Dermis microvascular lymphatic vessel endothelial cell (primary cell): ENCODE measurements at places on chromosomes 12 and 14. TPM values are rescaled to one million over a fixed set of nuclear protein-coding genes. Genes with fewer than 3 reads are reported as not detected.
A peak's percentile ranks its signal among the peaks of the same experiment; 100 is the strongest.

Gene FAM216A
- 7.6 and 9.9 TPM in 2 replicates for total RNA-seq

Gene ARHGEF25
- total RNA-seq = 0.77 and 1.6 TPM in 2 replicates

Gene KICS2
- 3.2 and 3.7 TPM in 2 replicates for total RNA-seq

Gene IL26
- not detected in 2 replicates for total RNA-seq

Gene LTBP2
- total RNA-seq = 15.7 and 22.7 TPM in 2 replicates

Gene CPNE6
- total RNA-seq = not detected in 2 replicates

Gene ESR2
- total RNA-seq = under 0.01 and 0.39 TPM in 2 replicates

Gene TCL1A
- total RNA-seq = not detected in 2 replicates

Gene PDE3A
- total RNA-seq = 0.39 and 0.51 TPM in 2 replicates

Gene GALNT9
- total RNA-seq = under 0.01 TPM in 1 of 2 replicates, not detected in the other

- DNase-seq = no peak
Measured at GRCh38 chr12:42283739-42284138, 42.2 kb downstream of the ZCRB1 start.

GRCh38 chr12:119157978-119158377, 20.8 kb upstream of the HSPB8 start:
- DNase-seq = no peak

DNA sequence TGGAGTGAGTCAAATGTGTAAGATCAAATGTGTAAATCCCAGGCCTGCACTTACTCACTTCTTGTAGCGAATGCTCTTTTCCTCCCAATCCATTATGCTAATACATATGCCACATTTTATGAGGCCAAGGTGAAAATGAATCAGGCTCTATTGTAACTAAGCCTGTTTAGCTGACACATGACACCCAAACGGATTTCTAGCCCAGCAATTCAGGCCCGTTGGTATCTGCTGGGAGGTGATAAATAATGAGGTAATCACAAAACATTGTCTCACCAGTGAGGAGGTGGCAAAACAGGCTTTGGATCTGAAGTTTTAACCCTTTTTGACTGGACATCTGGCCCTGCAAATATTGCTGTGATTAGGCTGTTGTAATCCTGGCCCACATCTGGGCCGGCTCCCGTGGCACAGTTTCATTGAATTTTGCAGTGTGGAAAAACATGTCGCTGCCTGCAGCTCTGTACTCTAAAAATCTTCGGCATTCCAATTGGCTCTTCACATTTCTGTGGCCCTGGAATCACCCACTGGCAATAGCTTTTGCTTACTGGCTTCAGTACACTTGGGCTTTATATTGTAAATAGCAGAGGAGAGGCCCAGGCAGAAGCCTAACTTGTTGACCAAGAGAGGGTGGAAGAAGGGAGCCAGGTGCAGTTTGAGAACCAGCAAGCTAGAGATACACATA, 106.1 kb downstream of the PAX9 start:
- no peak for DNase-seq

DNA sequence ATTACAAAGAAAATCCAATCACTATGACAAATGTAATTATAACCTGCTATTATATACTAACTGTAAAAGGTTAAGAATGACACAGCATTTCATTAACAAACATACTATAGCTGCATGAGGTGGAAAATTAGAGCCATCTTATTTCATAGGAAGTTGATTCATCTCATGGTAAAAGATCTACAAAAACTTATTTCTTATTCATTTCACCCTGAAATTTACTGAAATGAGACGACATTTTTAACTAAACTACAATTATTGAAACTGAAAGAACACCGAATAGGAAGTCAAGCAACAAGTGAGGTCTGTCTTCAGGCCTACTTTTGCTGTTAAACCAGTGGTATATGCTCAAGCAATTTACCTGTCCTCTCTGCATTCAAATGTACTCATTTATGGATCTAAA, 87.2 kb downstream of the CEP83 start:
- DNase-seq = no peak

- DNase-seq = no peak
Measured at GRCh38 chr12:50279501-50279900, 3.8 kb downstream of the LIMA1 start.

DNA sequence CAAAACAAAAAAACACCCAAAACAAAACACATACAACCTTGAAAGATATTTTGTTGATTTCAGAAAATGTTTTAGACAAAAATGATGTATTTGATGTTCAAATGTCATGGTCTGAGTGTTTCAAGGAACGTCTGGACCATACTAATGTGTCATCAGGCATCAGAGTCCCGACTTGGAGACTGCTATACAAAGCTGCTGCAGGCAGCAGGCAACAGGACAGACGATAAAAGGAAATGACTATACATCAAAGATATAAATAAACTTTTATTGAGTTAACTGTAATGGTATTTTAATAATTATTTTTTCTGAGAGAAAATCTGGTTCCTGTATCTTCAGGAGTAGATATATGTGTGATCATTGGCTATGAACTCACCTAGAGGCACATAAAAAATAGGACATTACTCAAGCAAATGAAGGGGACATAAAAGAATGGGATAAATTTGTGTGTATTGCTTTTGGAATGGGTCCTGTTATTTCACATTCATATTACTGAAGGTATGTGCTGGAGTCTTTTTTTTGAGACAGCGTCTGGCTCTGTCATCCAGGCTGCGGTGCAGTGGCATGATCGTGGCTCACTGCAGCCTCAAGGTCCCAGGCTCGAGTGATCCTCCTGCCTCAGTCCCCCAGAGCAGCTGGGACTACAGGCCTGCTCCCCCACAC, 87.3 kb upstream of the HECTD1 start:
- DNase-seq = peak; percentile 90

GRCh38 chr12:67843257-67843656, 146.0 kb upstream of the IFNG-AS1 start:
- DNase-seq = no peak

DNA sequence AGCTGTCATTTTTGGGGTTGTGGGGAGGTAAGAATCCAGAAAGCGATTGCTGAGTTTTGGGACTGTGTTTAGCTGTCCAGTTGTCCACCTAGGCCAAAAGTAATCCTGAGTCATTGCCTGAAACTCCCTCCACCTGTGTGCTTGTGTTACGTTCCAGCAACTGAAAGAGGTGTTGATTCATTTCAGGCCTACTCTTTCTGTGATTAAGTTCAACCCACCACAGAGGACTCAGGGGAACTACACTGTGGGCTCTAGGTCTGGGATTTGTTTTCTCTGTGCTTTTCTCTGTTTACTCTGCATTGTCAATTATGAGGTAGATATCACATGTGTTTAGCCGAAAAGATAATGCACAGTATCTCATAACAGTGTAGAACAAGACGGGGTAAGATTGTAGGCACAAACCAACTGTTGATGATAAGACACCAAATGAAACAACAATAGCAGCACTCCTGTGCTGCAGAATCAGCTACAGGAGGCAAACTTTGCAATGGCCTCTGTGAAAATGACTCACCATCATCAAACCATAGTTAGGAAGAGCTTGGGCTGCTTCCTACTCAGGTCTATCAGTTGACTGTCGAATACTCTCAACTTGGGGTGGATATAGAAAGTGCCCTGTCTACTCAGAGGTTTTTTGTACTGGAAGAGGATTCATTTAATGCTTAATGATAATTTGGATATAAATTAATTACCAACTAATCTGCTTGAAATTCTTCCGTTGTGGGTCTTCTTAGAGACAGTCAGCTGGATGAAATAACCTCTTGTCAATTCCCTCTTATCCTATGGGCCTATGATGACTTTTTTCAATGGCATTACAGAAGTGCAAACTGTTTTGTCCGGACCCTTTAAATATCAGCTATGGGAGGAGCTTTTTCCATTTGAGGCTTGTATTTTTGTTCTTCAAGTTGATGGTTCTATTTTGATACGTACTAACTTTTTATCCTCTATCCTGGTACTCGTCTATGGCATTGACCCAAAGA, 385.9 kb downstream of the BMP4 start:
- DNase-seq = no peak

GRCh38 chr12:16530268-16530850, 75.6 kb downstream of the LMO3 start:
- DNase-seq = no peak

DNA sequence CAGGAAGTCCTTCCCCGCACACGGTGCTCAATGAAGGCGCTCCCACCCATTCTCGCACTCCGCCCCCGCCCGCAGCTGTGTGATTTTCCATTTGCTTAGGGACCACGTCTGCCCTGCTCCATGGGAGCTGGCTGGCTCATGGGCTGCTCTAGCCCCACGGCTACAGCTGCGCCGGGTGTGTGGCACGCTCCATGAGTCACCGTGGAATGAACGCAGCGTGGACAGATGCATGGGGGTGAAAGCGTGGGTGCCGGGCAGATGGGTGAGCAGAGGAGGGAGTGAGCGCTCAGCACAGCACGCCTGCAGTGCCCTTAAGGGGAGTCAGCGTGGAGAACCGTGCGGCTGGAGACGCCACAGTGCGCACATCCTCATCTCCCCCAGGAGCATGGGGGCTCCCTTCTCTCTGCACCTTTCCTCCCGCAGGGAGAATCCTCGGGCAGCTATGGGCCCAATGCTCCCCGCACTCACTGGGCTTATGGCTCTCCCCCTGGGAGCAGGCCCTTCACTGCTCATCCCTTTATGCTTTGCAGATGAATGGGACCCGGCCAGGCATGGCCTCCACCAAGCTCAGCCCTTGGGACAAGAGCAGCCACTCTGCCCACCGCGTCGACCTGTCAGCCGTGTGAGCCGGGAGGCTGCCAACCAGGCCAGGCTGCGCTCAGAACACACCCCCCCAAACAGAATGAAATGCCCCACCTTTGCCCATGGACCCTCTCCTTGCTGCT, 185.1 kb downstream of the ADGRD1 start:
- no peak for DNase-seq

DNA sequence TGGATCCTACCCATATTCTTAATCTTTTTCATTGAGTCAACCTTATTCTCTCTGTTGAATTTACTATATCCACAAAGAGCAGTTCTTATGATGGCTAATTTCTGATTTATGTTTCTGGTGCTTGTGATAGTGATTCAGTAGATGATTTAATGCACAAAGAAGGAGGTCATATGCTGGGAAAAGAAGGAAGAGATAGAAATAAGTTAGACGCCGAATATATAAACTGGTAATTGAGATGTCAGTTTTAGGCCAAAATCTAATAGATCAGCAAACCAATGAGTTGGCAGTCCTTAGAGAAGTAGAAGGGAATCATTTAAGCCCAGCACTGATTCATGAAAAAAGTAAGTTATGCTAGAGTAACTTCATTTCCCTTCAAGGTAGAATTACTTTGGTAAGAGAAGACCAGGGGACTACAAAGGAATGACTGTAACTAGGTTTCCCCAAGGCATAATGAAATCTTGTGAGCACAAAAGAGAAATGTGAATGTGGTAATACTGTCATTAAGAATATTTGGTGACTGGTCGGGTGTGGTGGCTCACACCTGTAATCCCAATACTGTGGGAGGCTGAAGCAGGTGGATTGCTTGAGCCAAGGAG, 132.4 kb downstream of the TGFB3 start:
- DNase-seq = no peak

- no peak for DNase-seq
Measured at GRCh38 chr14:92582706-92583452, 69.3 kb downstream of the RIN3 start.

GRCh38 chr12:24285448-24285847, 336.0 kb upstream of the SOX5 start:
- no peak for DNase-seq

DNA sequence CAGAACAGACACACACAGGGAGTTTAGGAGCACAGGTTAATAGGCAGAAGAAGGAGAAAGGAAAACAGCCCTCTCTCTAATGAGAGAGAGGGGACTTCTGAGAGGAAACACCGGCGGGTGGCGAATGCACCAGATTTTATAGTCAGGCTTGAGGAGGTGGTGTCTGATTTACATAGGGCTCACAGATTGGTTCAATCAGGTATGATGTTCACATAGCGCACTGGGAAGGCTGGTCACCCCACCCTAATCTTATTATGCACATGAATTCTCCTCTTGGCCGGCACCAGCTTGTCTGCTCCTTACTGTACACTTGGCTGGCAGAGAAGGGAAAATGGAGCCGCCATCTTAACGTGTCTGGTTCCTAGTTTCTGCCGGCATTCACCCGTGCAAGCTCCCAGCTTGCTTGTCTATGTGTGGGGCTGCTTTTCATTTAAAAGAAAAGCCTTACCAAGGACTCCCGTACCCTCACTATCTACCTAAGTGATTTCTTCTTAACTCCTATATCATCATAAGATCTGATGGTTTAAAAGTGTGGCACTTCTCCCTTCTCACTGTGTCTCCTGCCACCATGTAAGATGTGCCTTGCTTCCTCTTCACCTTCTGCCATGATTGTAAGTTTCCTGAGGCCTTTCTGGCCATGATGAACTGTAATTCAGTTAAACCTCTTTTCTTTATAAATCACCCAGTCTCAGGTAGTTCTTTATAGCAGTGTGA, 15.1 kb downstream of the BCAT1 start:
- no peak for DNase-seq

DNA sequence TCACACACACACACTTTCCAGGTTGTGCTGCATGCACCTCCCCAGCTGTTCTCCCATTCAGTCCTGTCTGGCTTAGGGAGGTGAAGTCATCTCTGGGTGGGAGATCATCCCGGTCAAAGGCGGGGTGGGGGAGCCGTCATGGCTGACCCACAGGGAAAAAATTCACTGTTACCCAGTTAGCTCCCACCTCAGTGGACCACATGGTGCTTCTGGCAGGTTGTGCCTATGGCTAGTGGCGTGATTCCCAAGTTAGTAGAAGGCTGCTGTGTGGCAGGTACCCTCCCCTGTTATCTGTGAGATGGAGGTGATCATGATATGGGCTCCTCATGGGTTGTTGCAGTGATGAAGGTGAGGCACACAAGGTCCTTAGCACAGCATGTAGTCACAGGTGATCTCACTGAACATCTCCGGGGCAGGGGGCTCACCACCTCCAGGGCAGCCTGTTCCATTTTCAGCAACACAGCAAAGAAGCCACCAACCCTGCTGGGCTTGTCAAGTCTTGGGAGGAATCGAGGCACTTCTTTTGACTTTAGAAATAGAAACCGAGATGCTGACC, 154.9 kb upstream of the CCND2 start:
- DNase-seq = no peak

DNA sequence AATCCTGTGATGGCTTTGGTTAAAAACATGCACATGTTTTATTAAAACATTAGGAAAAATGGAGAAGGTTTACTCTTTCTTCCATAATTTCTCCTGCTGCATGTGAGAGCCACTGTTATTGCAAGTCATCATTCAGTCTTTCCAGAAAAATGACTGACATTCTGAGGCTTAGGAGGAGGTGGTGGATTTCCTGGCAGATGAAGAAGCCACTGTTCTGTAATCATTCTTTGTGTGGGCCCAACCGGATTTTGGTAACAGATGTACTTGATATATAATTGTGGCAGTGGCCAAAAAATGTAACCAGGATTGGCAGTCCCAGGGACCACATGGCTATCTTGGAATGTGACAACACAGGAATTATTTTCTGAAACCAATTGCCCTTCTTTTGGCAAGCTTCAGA, 120.2 kb downstream of the DAAM1 start:
- DNase-seq = no peak

- no peak for DNase-seq
Measured at GRCh38 chr14:38065106-38065762, 142.5 kb upstream of the SSTR1 start.
